ENCODE measurements at places on chromosomes 1 and 21. TPM values are rescaled to one million over a fixed set of nuclear protein-coding genes. Genes with fewer than 3 reads are reported as not detected.

DNA sequence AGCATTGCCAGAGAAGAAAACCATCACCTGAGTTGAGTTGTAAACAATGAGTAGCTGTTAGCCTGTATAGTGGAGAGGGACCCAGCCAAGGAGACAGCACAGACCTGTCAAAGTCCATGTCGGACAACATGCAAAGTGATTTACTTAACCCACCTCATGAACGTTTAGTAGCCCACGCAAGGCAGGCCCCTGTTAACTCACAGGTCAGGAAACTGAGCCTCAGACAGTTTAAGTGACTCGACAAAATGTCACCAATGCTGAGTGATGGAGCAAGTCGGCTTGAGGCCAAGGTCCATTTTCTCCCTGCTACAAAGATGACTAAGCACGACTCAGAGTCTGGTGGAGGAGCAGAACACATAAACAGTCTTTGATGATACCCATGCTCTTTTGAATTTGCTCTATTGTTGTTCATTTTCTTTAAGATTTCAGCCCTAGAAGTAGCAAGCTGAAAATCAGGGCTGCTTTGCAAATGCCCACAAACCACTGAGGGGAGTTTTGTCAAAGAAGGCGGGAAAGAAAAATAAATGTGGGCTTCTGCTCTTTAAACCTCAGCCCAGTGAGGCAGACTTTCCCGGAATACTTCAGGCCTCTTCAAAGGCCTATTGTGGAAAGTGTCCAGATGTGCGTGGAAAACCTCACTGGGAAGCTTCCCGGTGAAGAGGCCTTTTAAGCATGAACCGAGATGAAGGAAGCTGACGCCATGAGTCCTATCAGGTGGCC lies 83.8 kb upstream of the HOOK1 start:
- DNase-seq: no peak
- no peak overlapping the region for H3K4me3 ChIP-seq
- peaks cover 7% of the 10 kb centered on the region for H3K36me3 ChIP-seq

Gene BNIPL
- total RNA-seq: 0.79 TPM

Gene FCRL4
- total RNA-seq: not detected

Gene KCNE2
- 0.39 TPM for total RNA-seq

- H3K36me3 ChIP-seq: no peaks in the 10 kb centered on the region
- no peaks in the 10 kb centered on the region for H3K27me3 ChIP-seq
Measured at GRCh38 chr1:161085165-161085564, 4.2 kb downstream of the NECTIN4 start.

GRCh38 chr21:17758683-17759082 lies 60.5 kb downstream of the C21orf91 start:
- H3K4me1 ChIP-seq: no peaks in the 10 kb centered on the region
- peaks cover 3% of the 10 kb centered on the region for H3K36me3 ChIP-seq
- H3K27me3 ChIP-seq: no peaks in the 10 kb centered on the region
- no peak overlapping the region for H3K27ac ChIP-seq

Gene CACYBP
- 172 TPM for total RNA-seq

Gene USP24
- total RNA-seq: 50.3 TPM

Gene DNASE2B
- not detected for total RNA-seq

All from neural crest cell (in vitro differentiated cells).